ENCODE measurements at places on chromosomes 3 and 15.

DNA sequence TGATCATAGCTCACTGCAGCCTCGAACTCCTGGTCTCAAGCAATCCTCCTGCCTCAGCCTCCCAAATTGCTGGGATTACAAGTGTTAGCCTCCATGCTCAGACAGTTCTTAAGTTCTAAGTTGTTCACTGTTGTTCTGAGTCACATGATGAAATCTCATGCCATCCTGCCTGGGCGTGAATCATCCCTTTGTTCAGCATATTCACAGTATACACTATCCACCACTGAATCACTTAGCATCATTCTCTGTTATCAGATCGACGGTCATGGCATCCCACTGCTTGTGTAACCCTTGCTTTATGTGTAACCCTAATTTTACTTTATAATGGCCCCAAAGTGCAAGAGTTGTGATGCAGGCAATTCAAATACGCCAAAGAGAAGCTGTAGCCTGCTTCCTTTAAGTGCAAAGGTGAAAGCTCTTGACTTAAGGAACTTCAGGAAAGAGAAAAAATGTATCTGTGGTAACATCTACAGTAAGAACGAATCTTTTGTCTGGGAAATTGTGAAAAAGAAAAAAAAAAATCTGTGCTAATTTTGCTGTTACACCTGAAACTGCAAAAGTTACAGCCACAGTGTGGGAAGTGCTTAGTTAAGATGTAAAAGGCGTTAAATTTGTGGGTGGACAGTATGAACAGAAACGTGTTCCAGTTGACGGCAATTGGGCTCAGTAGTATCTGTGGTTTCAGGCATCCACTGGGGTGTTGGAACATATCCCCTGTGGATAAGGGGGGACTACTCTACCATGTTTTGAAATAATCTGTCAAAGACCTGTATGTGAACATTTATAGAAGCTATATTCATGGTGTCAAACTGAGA is 80.6 kb downstream of the PCOLCE2 start:
- DNase-seq, result no peak

GRCh38 chr3:114649331-114649730 is 355.5 kb downstream of the TIGIT start:
- DNase-seq, result no peak

- DNase-seq, result no peak
Observed at GRCh38 chr3:133408961-133409360, 9.1 kb downstream of the BFSP2 start.

GRCh38 chr3:45688882-45689786 is at the start of gene SACM1L:
SACM1L (plus strand) TSS chr3:45689396; CDS start chr3:45689466, 70 bp downstream.
- peak; percentile 95 for DNase-seq

- no peak for DNase-seq
Observed at GRCh38 chr3:32340611-32341365, 50.9 kb upstream of the CMTM7 start.

DNA sequence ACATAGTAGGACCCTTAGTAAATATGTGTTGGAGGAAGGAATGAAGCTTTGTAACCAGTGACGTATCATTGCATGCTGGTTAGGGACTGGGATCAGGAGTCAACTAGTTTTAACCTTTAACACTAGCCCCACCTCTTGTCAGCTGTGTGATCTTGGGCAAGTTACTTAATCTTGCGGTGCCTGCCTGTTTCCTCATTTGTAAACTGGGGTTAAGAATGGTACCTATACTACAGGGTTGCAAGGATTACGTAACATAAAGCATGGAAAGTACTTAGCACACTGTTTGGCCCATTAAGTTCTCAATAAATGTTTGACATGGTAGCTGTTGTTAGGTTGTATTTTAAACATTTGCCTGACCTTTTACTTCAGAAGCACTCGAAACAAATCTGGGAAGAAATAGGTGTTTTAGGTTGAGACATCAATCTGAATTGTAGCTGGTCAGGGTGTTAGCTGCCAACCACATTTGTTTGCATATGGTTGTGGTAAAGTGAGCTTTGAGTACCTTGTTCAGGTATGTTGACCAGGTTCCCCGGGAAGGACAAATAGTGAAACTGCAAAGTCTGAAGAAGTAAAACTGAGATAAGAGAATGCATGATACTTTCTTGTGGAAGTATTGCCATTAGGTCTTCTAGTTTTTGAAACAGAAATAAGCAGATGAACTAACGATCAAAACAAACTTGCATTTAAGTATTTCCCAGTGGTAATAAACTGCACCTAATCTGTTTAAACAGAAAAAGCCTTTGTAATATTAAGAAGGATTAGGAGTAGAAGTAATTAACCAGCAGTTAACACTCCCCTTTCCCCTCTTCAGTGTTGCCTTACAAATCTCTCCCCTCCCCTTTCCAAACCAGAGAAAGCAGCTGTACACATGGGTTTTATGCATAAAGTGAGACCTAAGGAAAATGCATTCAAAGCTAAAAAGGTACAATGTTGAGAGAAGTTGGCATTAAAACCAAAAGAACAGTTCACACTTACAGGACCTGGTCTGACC is 25.8 kb upstream of the SCAANT1 start:
- DNase-seq, result no peak

- no peak for DNase-seq
Observed at GRCh38 chr15:100765467-100766241, 114.0 kb upstream of the ALDH1A3 start.

DNA sequence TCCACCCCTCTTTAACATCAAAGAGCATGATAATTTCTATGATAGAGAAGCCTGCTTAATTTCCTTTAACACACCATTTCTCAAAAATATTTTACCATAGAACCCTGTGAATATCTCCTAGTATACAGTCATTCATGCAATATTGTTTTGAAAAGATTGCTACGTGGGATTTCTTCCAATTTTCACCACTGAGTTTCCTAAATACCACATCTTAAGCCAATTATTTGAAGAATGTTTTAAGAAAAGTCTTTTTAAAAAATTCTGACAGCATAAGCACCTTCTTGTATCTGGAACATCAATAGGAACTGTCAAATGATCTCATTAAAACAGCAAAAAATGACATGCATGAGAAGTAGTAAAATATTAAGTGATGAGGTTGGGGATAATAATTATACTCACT is 1126.7 kb downstream of the TUSC7 start:
- no peak for DNase-seq

DNA sequence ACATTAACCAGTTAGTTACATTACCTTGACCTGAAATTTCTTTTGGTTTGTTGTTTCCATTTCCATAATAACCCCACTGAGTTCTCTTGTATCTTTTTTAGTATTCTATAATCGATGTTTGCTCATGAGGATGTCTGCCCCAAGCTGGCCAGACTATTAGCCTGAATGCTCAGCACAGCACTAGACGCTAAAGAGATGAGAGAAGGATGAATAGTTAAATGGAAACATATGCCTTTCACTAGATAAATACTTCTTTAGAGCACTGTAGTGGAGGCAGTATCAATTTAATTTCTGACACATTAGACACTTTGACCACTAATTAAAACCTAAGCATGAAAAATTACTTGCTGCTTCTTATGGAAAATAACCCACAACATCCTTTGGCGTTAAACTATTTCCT is 654.9 kb upstream of the KCNMB2 start:
- DNase-seq, result no peak

GRCh38 chr3:43537225-43537624 is 84.6 kb downstream of the ANO10 start:
- no peak for DNase-seq

DNA sequence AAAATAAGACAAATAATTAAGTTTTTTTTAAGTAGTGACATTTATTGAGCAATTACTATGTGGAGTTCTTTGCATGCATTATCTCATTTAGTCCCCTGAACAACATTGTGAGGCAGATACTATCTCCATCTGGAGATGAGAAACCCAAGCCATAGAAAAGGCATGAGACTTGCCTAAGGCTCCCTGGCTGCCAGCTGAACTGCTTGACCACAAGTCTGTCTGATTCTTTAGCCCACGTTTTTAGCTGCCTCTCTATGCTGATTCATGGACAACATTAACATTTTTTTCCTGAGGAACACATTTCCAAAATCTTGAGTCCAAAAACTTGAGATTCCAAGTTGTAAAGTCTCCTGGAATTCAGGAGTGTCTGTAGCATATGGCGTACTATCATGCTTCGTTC is 263.6 kb upstream of the GOLGA6L4 start:
- no peak for DNase-seq

DNA sequence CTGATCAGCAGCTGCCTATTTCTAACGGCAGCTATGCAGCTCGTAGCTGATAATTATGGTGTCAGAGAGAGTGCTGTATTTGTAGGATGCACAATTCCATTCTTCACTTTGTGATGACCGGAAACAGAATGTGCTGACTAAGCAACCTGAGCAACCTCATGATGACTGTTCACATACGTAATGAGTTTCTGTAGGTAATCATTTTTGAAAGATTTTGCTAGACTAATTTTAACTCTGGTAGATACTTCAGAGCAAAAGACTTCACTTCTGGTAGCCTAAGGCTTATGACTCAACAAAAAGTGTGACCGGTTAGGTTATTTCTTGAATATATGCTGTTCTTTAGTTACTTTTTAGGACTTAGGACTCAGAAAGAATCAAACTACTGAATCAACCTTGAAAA is 567.7 kb downstream of the NAALADL2 start:
- no peak for DNase-seq

All from stimulated activated CD4-positive, alpha-beta T cell treated with anti-CD3 and anti-CD28 coated beads, Interleukin-4, amount 100 ng/mL, for 1 hour (primary cell).